ENCODE measurements at places on chromosomes 4 and X. TPM values are rescaled to one million over a fixed set of nuclear protein-coding genes. Genes with fewer than 3 reads are reported as not detected.

TRIM60 gene
- not detected for total RNA-seq

PCYT1B gene
- 0.43 TPM for total RNA-seq

XAGE1A gene
- not detected for total RNA-seq

FAM9C gene
- total RNA-seq = not detected

ATP6AP2 gene
- 82.4 TPM for total RNA-seq

EDNRA gene
- 7.5 TPM for total RNA-seq

ITGB1BP2 gene
- total RNA-seq = 1.1 TPM

PRRG1 gene
- 12.0 TPM for total RNA-seq

RASSF6 gene
- 3.9 TPM for total RNA-seq

PNCK gene
- 4.7 TPM for total RNA-seq

SLC2A9 gene
- 102 TPM for total RNA-seq

NPY1R gene
- 0.96 TPM for total RNA-seq

ZMYM3 gene
- total RNA-seq = 7.5 TPM

PLA2G12A gene
- total RNA-seq = 20.0 TPM

UGT2B17 gene
- not detected for total RNA-seq

TLR3 gene
- 1.7 TPM for total RNA-seq

CPE gene
- 65.2 TPM for total RNA-seq

PDK3 gene
- 11.3 TPM for total RNA-seq

SPATA4 gene
- total RNA-seq = not detected

ERAS gene
- total RNA-seq = not detected

FAM184B gene
- not detected for total RNA-seq

BRS3 gene
- total RNA-seq = not detected

GRIA2 gene
- total RNA-seq = not detected

All from tracheal epithelial cell (primary cell).